Aorta (tissue), 5 donors: ENCODE measurements at places on chromosomes 13 and 19. TPM values are rescaled to one million over a fixed set of nuclear protein-coding genes. Genes with fewer than 3 reads are reported as not detected.

DNA sequence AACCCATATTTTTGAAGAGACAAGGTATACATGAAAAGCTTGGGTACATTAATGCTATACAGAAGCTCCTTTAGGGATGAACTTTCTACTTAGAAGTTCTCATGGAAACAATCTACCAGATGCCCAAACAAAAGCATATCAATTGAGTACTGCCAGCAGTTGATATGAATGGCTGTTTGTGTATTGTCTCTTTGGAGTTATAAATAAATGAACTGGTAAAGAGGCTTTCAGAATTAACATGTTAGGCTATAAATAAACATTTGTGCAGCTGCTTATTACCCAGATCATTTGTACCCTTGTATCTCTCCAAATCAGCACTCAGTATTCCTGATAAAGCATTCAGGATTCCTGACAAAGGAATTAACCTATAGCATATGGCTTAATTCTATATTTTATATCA, 418.9 kb downstream of the FGF14 start:
- DNase-seq, result no peak

DNA sequence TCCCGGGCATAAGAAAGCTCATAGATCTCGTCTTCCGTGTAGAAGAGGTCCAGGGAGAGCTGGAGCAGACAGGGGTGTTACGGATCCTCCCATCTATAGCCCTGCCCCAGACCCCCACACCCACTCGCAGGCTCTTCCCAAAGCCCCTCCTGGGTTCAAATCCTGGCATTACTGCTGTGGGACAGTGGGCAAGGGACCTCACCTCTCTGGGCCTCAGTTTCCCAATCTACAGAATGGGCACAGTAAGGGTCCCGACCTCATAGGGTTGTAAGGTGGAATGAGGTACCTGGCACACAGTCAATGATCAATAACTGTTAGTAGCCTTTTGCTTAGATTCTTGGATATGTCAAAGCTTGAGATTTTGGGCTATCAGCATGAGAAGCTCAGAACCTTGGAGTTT, 10.5 kb downstream of the FAM98C start:
- no peak for DNase-seq

The OR7A5 gene
- not detected for total RNA-seq

DNA sequence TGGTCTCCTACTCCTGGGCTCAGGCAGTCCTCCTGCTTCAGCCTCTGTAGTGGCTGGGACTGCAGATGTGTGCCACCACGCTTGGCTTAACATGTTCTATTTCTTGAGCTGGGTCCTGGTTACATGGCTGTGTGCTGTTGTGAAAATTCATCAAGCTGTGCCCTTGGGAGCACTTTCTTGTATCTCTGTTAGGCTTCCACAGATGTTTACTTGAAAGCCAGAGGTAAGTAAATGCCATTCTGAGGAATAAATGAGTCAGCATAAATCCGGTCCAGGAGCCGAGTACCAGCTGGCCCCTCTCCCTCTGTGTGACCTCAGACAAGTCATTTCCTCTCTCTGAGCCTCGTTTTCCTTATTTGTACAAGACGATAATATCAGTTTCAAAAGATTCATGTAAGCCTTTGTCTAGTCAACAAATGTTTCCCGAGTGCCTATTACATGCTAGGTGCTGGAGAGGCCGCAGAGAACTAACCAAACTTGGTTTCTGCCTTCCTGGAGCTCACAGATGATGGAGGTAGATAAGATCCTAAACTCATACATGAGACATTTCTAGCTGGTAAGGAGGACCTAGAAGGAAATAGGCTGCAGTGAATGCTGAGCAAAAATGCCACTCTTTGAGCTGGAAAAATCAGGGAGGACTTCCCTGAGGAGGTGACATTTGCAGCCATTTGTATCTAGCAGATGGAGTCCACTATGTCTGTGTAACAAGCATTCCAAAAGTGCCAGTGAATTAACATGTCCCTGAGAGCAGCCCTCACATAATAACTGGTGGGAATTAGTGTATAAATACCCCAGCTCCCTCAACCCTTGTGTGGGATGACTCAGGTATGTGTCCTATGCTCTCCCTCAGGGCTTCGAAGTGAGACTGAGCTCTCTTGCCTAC, 2.7 kb upstream of the RASAL3 start:
- DNase-seq, result peak; percentile 16

GRCh38 chr13:85541476-85541875, 257.7 kb downstream of the SLITRK6 start:
- DNase-seq, result no peak

The DPF1 gene
- total RNA-seq, result 1.3 TPM

The ONECUT3 gene
- not detected for total RNA-seq

The PSG2 gene
- not detected for total RNA-seq

The NR1H2 gene
- total RNA-seq, result 82.6 TPM

The CARM1 gene
- 41.4 TPM for total RNA-seq

GRCh38 chr19:1266129-1266915, 2.8 kb upstream of the CIRBP start:
- peak; percentile 96 for DNase-seq
